ENCODE measurements at places on chromosomes 2 and 18.

DNA sequence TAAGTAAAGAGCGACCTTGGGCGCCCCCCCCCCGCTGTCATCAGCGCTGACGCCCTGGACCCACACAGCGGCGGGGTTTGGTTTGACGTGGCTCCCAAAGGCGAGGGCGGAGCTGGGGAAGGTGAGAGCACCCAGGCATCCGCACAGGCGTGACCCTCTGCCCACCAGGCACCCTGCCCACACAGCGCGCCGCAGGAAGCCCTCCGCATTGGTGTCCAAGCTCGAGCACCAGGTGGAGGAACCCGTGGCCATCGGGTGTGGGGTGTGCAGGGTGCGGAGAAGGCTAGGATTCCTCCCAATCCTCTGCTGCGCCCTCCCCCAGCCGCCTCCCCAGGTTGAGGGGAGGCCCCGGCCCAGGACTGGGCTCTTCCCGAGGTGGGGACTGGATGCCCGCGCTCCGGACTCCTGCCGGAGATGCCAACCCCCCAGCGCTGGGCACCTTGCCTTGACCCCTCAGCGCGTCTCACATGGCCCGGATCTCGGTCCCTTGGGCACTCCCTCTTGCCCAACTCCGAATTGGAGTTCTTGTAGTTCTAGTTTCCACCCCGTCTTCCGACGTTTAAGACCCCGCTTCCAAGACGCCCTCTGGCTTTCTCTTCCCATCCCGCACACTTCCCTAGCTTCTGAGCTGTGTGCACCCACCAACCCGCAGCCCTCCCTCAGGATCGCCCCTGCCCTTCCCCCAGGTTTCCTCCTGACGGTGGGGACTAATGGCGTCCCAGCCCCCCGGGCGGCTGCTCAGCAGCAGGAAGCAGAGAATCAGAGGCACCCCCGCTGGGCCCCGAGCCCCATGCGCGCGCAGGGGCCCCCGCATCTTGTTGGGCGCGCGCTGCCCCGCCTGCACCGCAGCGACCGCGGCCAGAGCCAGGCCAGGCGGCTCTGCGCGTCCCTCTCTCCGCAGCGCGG, 25.9 kb upstream of the RESP18 start:
- DNase-seq, result no peak

GRCh38 chr18:47881752-47882455, 48.6 kb downstream of the SMAD2 start:
- no peak for DNase-seq

- no peak for DNase-seq
Measured at GRCh38 chr2:65320042-65320725, 92.6 kb downstream of the ACTR2 start.

DNA sequence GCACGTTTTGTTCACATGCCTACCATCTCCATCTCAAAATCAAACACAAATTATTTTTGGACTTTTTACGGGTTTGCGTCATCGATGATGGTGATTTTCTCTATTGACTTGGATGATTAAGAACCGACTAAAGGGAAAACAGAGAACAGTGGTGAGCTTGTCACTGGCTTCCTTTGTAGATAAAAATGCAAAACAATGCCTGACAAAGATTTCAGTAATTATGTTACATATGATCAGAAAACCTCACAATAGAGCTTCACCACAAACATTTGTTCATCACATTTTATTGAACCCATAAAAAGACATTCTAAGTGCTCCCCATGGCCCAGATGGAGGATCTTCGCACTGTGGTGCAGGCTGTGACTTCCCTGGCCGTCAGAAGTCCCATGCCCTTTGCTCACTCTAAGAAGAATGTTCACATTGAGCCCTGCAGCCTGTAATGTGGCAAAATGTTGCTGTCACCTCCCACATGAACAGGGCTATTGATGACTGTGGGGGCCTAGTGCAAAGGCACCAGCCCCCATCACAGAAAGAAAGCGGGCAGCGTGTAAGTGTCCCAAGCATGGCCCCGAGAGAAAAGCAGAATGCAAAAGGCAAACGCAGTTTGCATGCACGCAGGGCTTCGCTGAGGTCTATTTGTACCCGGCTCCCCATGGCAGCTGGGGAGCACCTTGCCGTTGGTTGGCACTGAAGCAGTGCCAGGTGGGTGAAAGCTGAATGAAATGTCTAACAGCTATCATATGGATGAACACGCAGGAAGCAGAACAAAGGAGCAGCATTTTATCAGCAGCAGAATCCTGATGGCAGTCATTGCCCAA, 60.6 kb downstream of the BCL2 start:
- DNase-seq, result no peak

DNA sequence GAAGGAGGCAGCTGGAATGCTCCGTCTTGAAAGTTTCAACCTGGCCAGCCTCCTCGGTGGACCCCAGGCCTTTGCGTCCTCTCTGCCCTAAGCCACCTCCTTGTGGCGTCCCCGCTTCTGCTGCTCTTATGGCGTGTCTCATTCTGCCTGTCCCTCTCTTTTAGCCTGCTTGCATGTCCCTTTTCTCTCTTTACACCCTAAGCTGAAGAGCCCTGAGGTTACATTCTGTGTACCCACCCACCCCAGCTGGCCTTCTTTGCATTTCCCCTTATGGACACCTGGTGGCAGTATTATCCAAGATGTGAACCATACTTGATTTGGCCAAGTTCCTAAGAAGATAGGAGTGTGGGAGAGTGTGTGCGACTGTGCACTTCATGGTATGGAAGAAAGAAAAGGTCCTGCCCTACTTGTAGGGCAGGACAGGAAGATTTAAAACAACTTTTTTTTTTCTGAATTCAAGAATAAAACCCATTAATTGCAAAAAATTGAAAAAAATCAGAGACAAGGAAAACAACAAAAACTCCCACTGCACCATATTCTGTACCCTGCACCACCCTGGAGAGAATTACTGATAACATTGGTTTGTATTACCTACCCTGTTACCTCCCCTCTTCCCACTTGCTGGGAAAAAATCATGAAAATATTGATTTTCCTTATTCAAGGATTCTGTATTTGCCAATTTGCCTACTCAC, 77.4 kb downstream of the DYSF start:
- no peak for DNase-seq

- DNase-seq, result no peak
Measured at GRCh38 chr2:119119076-119119785, 39.3 kb downstream of the C1QL2 start.

GRCh38 chr2:56313500-56313921, 129.7 kb downstream of the CCDC85A start:
- no peak for DNase-seq

DNA sequence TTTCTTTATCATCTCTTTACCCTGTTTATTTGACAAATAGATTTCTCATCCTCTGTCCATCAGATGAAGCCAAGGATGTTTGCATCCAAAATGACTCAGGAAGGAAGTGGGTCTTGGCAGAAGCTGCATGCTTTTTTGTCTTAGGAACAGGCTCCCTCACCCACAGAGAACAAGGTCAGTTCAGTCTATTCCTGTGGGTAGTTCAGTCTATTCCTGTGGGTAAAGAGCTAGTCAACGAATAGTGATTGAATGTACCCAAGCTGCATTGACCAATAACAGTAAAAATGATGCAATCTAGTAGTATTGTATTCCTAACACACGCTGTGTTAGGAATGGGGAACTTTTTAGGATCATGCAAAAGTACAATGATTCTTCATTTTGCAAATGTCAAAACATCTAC, 290.8 kb upstream of the TANK start:
- no peak for DNase-seq

DNA sequence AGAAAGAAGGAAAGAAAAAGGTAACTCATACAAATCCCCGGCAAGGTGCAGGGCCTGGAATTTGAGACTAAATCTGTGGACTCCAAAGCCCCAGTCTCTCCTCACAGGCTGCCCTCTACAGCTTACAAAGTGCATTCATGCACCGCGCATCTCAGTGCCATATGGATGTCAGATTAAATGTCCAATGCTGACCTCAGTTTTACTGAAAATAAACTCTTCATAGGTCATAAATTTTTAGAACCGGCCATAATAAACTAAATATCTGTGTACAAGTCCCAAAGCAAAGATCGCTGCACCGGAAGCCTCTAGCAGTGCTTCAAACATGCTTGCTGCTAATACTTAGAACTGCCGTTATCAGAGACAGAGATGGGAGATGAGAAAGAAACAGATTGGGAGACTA, 17.7 kb downstream of the ST6GAL2 start:
- no peak for DNase-seq

DNA sequence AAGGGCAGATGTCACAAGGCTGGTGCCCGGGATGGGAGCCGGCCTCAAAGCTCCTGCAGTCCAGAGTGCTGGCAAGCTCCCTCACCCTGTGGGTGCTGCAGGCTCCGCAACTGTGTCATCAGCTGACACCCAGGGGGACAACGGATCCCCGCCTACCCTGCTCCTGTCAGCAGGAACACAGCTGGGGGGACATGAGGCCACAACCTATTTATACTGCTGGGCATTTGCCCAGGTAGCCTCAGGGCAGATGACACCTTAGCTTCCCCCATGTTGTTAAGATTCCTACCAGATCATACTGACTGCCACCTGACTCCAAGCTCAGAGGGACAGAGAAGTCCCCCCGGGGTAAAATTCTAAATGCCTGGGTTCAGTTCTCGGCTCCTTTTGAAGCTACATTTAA, 1.2 kb downstream of the ANKRD23 start:
- no peak for DNase-seq

DNA sequence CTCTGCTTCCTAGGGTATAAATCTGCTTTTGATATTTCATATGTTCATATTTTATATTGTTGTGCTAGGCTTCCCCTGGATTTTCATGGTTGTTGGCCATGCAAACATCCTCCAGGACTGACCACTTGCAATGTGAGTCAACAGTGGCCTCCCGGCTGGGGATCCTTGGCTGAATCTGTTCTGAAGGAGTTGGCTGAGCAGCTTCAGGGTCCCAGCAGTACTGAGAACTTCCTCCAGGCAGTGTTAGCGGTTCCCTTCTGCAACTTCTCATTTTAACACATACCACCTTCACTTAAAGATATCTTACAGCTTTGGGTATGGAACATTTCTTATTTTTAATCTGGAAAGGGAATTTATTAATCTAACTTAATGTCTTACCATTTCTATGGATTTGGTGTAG, 122.1 kb downstream of the DTNB start:
- DNase-seq, result no peak

GRCh38 chr18:24543795-24544498, 83.5 kb downstream of the HRH4 start:
- no peak for DNase-seq

DNA sequence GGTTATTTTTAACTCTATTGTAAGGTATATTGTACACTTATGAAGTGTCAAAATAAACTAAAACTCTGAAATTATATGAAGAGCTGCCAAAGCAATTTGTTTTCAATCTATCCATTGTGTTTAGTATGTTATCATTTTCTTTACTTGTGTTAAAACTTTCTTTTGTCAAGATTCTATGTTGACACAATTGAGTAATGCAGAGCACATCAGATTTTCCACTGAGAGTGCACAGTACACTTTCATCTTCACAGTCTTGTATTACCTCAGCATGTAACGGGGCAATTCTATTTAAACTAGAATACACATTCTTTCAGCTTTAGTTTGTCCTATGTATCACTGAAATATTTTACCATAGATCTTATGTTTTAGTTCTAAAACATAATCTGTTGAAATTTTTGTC, 304.4 kb upstream of the ZC3H15 start:
- no peak for DNase-seq

- no peak for DNase-seq
Measured at GRCh38 chr2:7881063-7881462, 800.8 kb upstream of the ID2 start.

- no peak for DNase-seq
Measured at GRCh38 chr18:12121175-12122042, 27.8 kb downstream of the ANKRD62 start.

- DNase-seq, result no peak
Measured at GRCh38 chr2:103437161-103437560, 675.3 kb downstream of the TMEM182 start.

DNA sequence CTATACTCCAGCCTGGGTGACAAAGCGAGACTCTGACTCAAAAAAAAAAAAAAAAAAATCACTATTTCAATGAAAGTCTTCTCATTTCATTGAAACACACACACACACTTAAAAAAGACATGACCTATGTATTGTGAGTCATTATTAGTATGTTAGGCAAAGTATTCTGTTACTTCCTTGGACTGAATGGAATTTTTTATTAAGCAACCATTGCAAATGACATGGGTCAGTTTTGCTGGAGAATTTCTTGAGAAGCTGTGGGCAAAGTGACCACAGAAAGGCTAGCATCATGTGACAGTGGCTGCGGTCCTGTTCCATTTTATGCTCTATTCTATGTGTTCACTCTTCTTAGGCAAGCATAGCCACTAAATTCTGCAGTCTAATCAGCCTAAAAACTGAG, 695.7 kb downstream of the TDRD15 start:
- no peak for DNase-seq

DNA sequence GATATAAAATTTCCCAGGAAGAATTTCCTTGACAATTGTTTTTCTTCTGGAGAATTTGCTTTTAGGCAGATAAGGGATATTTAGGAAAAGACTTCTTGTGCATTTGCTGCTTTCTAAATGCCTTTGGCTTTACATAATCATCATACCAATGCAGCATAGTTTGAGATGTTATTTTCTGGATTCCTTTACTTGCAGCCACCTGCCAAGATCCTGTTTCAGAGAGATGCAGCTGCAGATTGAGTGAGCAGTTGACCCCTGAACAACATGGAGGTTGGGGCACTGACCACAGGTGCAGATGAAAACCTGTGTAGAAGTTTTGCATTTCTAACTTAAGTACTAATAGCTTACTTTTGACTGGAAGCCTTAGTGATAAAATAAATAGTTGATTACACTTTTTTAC, 257.9 kb downstream of the RPIA start:
- no peak for DNase-seq

DNA sequence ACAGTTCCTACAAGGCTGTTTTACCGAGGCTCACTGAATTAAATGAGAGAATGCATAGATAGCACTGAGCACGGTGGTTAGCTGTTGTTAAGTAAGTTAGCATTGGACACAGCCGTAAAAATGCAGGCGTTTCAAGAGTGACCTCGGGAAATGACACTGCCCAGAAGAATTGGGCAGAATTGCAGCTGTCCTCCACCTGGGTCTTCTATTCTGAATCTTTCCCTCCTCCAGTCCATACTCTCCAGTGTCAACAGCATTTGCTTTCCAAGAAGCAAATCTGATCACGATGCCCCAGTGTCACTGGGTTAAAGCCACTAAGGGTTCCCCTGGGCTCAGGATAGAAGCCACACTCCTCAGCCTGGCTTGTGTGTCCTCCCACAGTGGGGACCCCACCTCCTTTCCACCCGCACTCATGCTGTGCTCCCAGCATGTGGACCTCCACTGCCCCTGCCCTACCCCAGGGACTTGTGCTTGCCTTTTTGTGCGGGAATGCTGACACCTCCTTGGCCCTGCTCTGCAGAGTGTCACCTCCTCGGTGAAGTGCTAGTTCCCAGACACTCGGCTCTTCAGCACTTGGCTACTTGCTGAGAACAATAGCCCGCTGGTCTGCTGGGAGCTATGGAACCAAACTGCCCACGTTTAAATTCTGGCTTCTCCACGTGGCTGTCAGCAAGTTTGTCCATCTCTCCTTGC, 135.0 kb downstream of the ANTXR1 start:
- DNase-seq, result no peak
